ENCODE measurements at places on chromosomes 11 and 22.

- peak overlapping the region; percentile 76 for H3K4me3 ChIP-seq
- H3K27me3 ChIP-seq, result no peaks in the 10 kb centered on the region
- peak; percentile 74 for DNase-seq
- peak overlapping the region; percentile 73 for H3K27ac ChIP-seq
- peaks cover 10% of the 10 kb centered on the region for H3K4me1 ChIP-seq
- H3K36me3 ChIP-seq, result no peaks in the 10 kb centered on the region
Observed at GRCh38 chr11:2929531-2929949, 320 bp upstream of the PHLDA2 start.

- no peaks in the 10 kb centered on the region for H3K36me3 ChIP-seq
- H3K4me1 ChIP-seq, result no peaks in the 10 kb centered on the region
- H3K27me3 ChIP-seq, result no peaks in the 10 kb centered on the region
- DNase-seq, result no peak
- H3K27ac ChIP-seq, result no peak overlapping the region
- no peak overlapping the region for H3K4me3 ChIP-seq
Observed at GRCh38 chr11:101348786-101349185, 219.2 kb upstream of the PGR start.

DNA sequence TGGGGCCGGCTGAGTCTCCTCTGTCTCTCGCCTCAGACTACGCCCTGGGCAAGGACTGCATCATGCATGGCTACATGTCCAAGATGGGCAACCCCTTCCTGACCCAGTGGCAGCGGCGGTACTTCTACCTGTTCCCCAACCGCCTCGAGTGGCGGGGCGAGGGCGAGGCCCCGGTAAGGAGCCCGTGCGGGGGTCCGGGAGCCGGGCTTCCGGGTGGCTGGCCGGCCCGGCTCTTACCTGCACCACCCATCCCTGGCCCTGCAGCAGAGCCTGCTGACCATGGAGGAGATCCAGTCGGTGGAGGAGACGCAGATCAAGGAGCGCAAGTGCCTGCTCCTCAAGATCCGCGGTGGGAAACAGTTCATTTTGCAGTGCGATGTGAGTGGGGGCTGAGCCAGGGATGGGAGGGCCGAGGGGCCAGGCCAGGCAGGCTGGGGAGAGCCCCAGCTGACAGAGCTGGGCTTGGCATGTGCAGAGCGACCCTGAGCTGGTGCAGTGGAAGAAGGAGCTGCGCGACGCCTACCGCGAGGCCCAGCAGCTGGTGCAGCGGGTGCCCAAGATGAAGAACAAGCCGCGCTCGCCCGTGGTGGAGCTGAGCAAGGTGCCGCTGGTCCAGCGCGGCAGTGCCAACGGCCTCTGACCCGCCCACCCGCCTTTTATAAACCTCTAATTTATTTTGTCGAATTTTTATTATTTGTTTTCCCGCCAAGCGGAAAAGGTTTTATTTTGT lies 4.1 kb upstream of the ANKRD13D start:
- peaks cover 64% of the 10 kb centered on the region for H3K4me1 ChIP-seq
- no peak for DNase-seq
- no peaks in the 10 kb centered on the region for H3K27me3 ChIP-seq
- H3K4me3 ChIP-seq, result no peak overlapping the region
- H3K36me3 ChIP-seq, result peaks cover 78% of the 10 kb centered on the region

DNA sequence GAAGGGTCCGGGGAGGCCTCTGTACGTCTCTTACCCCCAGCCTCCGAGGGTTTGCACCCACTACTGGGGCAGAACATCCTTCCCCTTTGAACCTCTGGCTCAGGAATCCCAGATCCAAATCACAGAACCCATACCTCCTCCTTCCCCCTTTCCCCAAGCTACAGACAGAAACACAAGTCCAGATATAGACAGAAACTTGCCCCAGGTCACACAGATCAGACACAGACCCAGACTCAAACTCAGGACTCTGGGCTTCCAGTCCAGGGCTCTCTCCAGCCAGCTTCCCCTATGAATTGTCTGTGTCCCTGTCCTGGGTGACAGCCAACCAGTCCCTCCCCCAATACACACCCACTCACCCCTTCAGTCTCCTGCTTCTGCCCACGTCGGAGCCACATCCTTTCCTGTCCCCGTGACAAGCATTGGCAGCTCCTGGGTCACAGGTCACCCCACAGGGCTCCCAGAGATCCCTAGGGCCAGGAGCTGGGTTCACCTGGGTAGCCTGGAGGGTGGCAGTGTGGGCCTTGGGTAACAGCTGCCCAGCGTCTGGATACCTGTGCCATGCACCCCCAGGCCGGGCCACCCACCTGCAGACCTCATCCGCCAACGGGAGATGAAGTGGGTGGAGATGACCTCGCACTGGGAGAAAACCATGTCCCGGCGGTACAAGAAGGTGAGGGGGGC lies 772 bp downstream of the TBC1D10C start:
- H3K27ac ChIP-seq, result no peak overlapping the region
- H3K4me3 ChIP-seq, result no peak overlapping the region
- H3K36me3 ChIP-seq, result peaks cover 10% of the 10 kb centered on the region
- no peak for DNase-seq

DNA sequence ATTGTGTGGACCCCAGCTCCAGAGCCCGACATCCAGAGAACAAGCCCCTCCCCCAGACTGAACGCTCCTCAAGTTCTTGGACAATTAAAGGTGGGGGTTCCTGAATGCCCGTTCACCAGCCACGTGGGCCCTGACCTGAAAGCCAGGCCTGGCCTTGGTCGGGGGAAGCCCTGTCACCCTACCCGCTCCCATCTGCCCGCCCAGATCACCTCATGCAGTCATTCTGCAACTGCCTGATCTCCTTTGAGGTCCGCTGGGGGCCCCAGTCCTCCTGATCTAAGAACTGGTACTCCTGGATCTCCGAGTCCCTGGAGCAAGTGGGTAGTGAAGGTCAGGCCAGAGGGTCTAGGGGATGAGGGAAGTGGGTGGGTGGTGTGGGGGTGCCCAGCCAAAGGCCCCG lies 9.1 kb upstream of the NAALADL1 start:
- no peak for DNase-seq
- no peaks in the 10 kb centered on the region for H3K27me3 ChIP-seq
- no peak overlapping the region for H3K4me3 ChIP-seq

GRCh38 chr22:27654546-27655445 lies 146.8 kb downstream of the MN1 start:
- no peaks in the 10 kb centered on the region for H3K27me3 ChIP-seq
- no peak overlapping the region for H3K4me3 ChIP-seq
- H3K36me3 ChIP-seq, result no peaks in the 10 kb centered on the region
